WTC11 (cell line): ENCODE measurements at places on chromosomes 7 and 10. TPM values are rescaled to one million over a fixed set of nuclear protein-coding genes. Genes with fewer than 3 reads are reported as not detected.

DNA sequence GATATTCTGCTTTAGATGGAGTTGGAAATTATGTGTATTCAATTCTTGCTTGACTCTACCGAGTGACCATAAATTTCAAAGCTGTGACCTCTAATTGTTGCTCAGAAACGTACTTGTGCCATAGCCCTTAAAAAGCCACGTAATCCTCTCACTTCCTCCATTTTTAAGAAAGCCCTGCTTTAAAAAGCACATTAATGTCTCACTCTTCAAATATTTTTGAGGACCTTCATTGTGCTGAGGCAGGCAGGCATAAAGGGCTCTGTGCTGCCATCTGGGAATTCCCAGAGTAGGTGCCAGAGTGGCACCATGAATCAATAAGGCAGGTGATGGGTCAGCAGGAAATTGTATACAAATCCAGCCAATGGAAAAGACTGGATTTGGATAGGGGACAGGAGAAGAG, 97.7 kb upstream of the FAM204A start:
- H3K36me3 ChIP-seq = no peaks in the 10 kb centered on the region
- no peak overlapping the region for H3K27ac ChIP-seq
- no peak for DNase-seq
- H3K27me3 ChIP-seq = no peaks in the 10 kb centered on the region

- H3K4me3 ChIP-seq = no peak overlapping the region
- no peak overlapping the region for H3K27ac ChIP-seq
- DNase-seq = no peak
- no peaks in the 10 kb centered on the region for H3K36me3 ChIP-seq
- H3K27me3 ChIP-seq = no peaks in the 10 kb centered on the region; the same call in 1 of the 2 replicates
- H3K4me1 ChIP-seq = no peaks in the 10 kb centered on the region
Observed at GRCh38 chr10:88270061-88270808, 312.9 kb downstream of the RNLS start.

DNA sequence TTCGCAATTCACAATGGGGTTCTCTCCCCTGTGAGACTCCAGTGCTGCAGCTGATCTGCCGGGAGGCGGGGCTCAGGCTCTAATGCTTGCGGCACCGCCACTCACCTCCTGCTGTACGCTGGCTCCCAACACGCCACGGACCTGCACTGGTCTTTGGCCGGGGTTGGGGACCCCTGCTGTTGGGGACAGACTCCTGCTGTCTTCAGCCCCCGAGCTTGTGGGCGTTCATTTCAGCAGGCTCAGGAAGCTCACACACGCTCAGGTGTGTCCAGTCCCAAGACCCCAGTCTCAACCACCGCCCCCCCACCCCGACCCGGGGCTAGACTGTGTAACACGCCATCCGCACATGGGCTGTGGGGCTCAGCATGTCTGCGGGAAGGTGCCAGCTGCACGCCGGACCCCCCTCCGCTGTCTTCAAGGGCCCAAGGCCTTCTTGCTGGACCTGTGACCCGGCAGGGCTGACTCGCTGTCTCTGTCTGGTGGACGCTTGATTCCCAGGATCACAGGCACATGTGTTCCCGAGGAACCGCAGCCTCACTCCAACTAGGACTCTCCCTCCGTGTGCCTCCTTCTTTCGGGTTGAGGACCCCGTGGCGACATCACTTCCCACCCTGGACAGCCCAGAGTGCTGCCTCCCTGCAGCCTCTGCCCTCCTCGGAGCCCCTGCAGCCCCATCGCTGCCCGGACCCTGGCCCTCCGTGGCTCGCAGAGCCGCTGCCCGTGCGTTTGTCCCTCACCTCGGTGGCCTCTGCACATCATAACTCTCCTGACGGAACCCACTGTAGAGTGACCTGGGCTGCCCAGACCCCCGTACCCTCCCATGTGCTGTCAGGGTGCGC, 106.4 kb downstream of the DNAJB6 start:
- H3K27me3 ChIP-seq = no peaks in the 10 kb centered on the region; the same call in 1 of the 2 replicates
- H3K36me3 ChIP-seq = peaks cover 20% of the 10 kb centered on the region
- no peak overlapping the region for H3K4me3 ChIP-seq
- no peaks in the 10 kb centered on the region for H3K4me1 ChIP-seq

GRCh38 chr10:31318382-31318853, 598 bp upstream of the ZEB1 start:
- H3K4me3 ChIP-seq = peak overlapping the region; percentile 97
- H3K27ac ChIP-seq = no peak overlapping the region
- H3K36me3 ChIP-seq = no peaks in the 10 kb centered on the region
- peaks cover 66% of the 10 kb centered on the region for H3K27me3 ChIP-seq
- DNase-seq = peak; percentile 20

- H3K4me3 ChIP-seq = no peak overlapping the region
- no peaks in the 10 kb centered on the region for H3K36me3 ChIP-seq
- no peak for DNase-seq
- no peaks in the 10 kb centered on the region for H3K4me1 ChIP-seq
Observed at GRCh38 chr7:42456267-42456666, 219.3 kb upstream of the GLI3 start.

DNA sequence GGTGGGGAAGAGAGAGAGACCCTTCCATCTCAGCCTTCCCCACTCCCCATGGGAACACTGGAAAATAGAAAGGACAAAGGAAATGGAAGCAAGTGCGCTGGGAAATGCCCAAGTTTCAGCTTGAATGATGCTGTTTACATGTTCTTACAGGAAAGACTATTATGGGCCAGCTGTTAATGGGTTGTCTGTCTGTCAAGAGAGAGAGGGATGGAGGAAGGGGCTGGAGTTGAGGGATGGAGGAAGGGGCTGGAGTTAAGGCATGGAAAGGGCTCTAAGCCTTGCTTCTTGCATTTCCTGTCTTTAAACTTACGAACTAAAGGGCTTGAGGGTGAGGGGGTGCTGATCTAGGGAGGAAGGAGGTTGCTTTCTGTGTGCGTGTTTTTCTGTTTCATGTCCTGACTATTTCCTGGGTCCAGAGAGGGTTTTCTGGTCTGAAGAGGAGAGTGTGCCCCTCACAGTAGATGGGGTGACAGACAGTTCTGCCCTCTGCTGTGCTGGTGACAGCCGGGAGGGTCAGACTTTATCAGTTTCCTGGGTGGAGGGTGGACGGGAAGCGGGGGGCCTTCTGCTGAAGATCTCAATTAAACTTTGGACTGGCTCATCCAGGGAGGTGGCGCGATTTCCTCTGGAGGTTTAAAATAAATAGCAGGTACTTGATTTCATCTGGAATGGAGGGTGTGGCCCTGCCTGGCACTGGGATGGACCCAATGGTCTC, 30.5 kb downstream of the GRK5 start:
- H3K27me3 ChIP-seq = no peaks in the 10 kb centered on the region
- no peak for DNase-seq
- H3K4me3 ChIP-seq = peak overlapping the region; percentile 6; the same call in 1 of the 2 replicates
- H3K4me1 ChIP-seq = peaks cover 48% of the 10 kb centered on the region

DNA sequence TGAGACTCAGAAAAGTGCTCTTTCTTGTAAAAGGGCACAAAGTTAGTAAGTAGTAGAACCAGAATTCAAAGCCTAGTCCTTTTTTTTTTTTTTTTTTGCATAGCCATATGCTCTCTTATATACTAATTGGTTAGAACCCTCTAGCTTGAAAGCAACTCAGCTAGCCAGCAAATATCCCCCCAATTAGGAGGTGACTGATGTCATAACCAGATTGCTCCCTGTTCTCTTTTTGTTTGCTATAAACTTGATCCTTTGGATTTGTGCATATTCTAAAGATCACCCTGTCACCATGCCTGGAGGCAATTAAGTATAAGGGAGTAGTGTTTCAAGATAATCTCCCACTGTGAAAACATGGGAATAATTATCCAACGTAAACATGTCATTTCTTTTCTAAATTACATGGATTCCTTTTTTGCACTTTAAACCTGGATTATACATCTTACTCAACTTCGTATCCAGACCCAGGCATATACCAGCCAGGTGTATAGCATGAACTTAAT, 963.4 kb downstream of the CNTNAP2 start:
- no peaks in the 10 kb centered on the region for H3K36me3 ChIP-seq
- H3K27me3 ChIP-seq = no peaks in the 10 kb centered on the region
- DNase-seq = no peak
- H3K4me3 ChIP-seq = no peak overlapping the region
- H3K27ac ChIP-seq = no peak overlapping the region

DNA sequence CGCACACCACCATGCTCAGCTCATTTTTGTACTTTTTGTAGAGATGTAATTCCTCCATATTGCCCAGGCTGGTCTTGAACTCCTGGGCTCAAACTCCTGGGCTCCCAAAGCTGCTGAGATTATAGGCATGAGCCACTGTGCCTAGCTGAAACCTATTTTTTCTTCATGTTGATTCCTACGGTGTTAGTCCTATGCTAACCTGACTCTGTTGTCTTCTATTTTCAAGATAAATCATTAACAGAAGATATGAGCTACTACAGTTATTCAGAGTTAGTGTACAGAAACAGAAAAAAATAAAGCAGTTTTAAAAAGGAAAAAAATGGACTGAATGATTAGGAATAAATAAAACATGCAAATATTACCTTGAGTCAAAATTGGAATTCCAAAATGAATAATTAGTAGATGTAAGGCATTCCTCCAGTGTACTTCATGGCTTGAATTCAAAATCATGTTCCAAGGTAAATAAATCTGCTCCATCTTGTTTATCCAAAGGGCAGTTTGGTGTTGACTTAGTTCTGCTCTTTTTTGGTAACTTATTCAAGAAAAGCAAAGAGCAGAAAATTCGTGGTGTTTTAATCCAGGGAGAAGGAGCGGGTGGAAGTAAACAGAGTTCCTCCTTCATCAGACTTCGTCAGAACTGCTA, 185.8 kb downstream of the CACNB2 start:
- no peak for DNase-seq
- no peaks in the 10 kb centered on the region for H3K36me3 ChIP-seq
- no peaks in the 10 kb centered on the region for H3K27me3 ChIP-seq
- H3K4me1 ChIP-seq = no peaks in the 10 kb centered on the region

DNA sequence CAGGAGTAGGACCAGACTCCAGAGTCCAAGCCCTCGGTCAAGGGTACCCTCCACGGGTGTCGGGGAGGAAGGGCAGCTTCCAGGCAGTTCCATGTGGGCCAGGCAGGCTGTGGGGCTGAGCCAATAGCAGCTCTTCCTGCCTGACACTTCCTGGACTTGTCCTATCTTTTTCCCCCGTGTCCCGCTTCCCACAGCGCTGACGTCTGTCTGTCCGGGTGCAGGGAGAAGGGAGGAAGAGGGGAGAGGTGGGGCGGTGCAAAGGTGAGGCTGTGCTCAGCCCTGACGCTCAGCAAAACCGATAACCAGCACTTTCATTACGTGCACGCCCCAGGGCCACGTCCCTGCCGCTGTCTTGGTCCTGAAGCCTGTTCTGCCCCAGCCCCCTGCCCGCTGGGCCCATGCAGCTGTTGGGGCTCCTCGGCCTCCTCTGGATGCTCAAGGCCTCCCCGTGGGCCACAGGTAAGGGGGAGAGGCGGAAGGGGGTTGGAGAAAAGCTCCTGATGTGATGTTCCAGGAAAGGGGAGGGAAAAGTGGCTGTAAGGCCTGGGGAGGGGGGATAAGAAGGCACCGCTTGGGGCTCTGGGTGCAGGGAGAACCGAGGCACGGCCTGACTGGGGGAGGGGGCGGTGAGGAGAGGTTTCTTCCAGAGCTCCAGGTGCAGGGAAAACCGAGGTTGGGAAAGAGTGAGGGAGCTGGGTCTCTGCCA, at the start of gene MUC3A:
TSS of gene MUC3A (plus strand) at position 308 of the 706 bp plus-strand sequence. CDS start at position 399, 91 bp downstream.
- no peak within 1 kb of the TSS for H3K27ac ChIP-seq
- no peaks in the 10 kb centered on the region; the same call in 1 of the 2 replicates for H3K27me3 ChIP-seq
- peak; percentile 46 for DNase-seq
- peaks cover 40% of the 10 kb centered on the region for H3K4me1 ChIP-seq

- no peak for DNase-seq
- peak overlapping the region; percentile 28; the same call in 1 of the 2 replicates for H3K27ac ChIP-seq
- H3K4me3 ChIP-seq = no peak overlapping the region
- no peaks in the 10 kb centered on the region for H3K36me3 ChIP-seq
- H3K27me3 ChIP-seq = peaks cover 3% of the 10 kb centered on the region; the same call in 1 of the 2 replicates
- peaks cover 7% of the 10 kb centered on the region for H3K4me1 ChIP-seq
Observed at GRCh38 chr7:113099284-113099919, 12.8 kb upstream of the GPR85 start.

- peak overlapping the region; percentile 85 for H3K27ac ChIP-seq
- peak; percentile 96 for DNase-seq
- H3K36me3 ChIP-seq = no peaks in the 10 kb centered on the region
- H3K4me1 ChIP-seq = peaks cover 31% of the 10 kb centered on the region
Observed at GRCh38 chr10:78302989-78303854, 269.6 kb downstream of the RPS24 start.

DNA sequence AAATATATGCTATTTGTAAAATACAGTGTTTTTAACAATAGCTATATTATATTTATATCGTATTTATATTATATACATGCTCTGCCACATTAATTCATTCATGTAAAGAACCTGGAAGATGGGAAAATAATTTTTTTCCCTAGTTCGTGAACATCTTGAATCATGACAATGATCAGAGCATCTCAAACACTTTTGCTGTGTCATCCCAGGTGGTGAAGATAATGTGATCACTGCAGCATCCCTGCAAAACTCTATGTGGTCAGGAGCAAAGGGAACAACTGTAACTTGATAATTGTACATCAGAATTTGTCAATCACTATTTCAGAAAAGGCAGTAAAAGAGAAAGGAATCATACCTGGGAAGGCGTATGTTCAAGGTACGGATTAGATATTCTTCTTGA, 39.3 kb downstream of the RAPGEF5 start:
- H3K4me3 ChIP-seq = no peak overlapping the region
- H3K36me3 ChIP-seq = 0 out of 2 replicates have a peak, but pooled peaks cover 3% of the 10 kb centered on the region
- no peak for DNase-seq
- H3K27ac ChIP-seq = no peak overlapping the region
- H3K27me3 ChIP-seq = no peaks in the 10 kb centered on the region

GRCh38 chr10:46052057-46052790, 6.2 kb upstream of the MSMB start:
- H3K27ac ChIP-seq = 0 out of 2 replicates have a peak overlapping the region, but pooled peaks have one; percentile 15
- H3K27me3 ChIP-seq = no peaks in the 10 kb centered on the region; the same call in 1 of the 2 replicates
- peaks cover 40% of the 10 kb centered on the region for H3K4me1 ChIP-seq
- H3K4me3 ChIP-seq = no peak overlapping the region
- DNase-seq = no peak

- H3K36me3 ChIP-seq = no peaks in the 10 kb centered on the region
- no peak overlapping the region for H3K27ac ChIP-seq
- no peak for DNase-seq
- H3K4me1 ChIP-seq = peaks cover 18% of the 10 kb centered on the region
- H3K27me3 ChIP-seq = no peaks in the 10 kb centered on the region
Observed at GRCh38 chr7:14687777-14688176, 214.8 kb downstream of the DGKB start.

GRCh38 chr10:87722716-87723115, 63.0 kb downstream of the PAPSS2 start:
- DNase-seq = no peak
- no peak overlapping the region for H3K27ac ChIP-seq
- H3K4me1 ChIP-seq = 0 out of 2 replicates have a peak, but pooled peaks cover 5% of the 10 kb centered on the region

- no peaks in the 10 kb centered on the region for H3K27me3 ChIP-seq
- DNase-seq = no peak
- H3K36me3 ChIP-seq = peaks cover 10% of the 10 kb centered on the region; the same call in 1 of the 2 replicates
- peaks cover 20% of the 10 kb centered on the region for H3K4me1 ChIP-seq
Observed at GRCh38 chr7:79612022-79612421, 158.6 kb upstream of the MAGI2 start.

- no peak overlapping the region for H3K4me3 ChIP-seq
- DNase-seq = no peak
- H3K4me1 ChIP-seq = peaks cover 39% of the 10 kb centered on the region
Observed at GRCh38 chr7:29285444-29285793, 90.8 kb downstream of the CHN2 start.

The C1QL3 gene
- 1.7 to 2.6 TPM (median 2.2 TPM) in 3 replicates for total RNA-seq

The CRHR2 gene
- 0.09 to 0.25 TPM (median 0.22 TPM) in 3 replicates for total RNA-seq

The TMEM229A gene
- 0.27 to 0.74 TPM (median 0.41 TPM) in 3 replicates for total RNA-seq

The AKR1C2 gene
- 1.1 to 1.3 TPM (median 1.2 TPM) in 3 replicates for total RNA-seq

The RET gene
- 17.8 to 21.4 TPM (median 19.3 TPM) in 3 replicates for total RNA-seq

The HBP1 gene
- total RNA-seq = 27.0 to 31.0 TPM (median 29.2 TPM) in 3 replicates

The SFRP4 gene
- 0.07 to 0.24 TPM (median 0.09 TPM) in 3 replicates for total RNA-seq
